ENCODE measurements at places on chromosomes 6 and 20.

DNA sequence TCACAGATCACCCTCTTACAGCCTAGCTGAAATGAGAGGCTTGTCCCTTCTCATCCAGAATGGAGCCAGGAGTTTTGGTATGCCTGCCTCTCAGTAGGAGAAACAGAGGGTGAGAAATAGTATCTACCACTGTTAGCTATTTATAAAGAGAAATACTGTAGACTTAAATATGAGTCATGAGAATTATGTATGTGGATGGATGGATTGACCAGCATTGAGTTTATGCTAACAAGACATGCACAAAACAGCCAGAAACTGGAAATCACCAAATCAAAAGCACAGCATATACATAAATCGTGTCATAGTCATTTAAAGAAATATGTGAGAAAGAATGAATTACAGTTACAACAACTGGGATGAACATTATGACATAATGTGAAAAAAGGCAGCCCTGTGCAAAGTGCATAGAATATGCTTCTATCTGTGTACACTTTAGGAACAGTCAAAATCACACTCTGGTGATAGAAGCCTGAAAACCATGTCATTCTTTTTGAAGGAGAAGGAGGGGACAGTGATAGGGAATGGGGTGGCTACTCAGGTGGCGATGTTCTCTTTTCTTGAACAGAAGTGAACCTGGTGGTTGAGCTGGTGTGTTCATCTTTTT is 79.8 kb upstream of the KIF25 start:
- H3K4me1 ChIP-seq = no peaks in the 10 kb centered on the region
- no peak overlapping the region for H3K27ac ChIP-seq
- no peak for DNase-seq
- peaks cover 38% of the 10 kb centered on the region for H3K36me3 ChIP-seq
- H3K27me3 ChIP-seq = no peaks in the 10 kb centered on the region

DNA sequence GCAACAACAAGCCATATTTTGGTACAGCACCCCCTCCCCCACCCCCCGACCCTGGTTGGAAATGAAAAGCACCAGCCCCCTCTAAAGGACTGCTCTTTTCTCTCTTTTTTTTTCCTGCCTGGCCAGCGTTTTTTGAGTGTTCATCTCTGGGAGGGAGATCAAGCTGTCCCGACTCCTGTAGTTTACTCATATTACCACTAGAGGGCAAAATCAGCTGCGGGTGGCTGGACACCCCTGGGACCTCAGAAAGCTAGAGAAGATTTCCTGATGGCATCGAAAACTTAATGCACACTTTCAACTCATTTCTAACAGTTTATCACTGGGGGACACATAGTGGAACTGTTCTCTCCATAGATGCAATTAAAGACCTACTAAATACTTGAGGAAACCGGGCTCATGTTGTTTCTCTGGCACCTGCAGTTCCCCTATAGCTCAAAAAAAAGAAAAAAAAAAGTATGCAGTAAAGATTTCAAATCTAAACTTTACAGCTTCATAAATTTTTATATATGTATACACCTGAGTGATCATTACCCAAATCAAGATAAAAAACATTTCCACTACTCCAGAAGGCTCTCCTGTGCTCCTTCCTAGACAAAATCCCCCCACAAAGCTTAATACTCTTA is 24.4 kb downstream of the CNBD2 start:
- H3K36me3 ChIP-seq = no peaks in the 10 kb centered on the region
- DNase-seq = peak; percentile 79
- no peak overlapping the region for H3K27ac ChIP-seq
- peaks cover 6% of the 10 kb centered on the region for H3K4me1 ChIP-seq
- H3K27me3 ChIP-seq = no peaks in the 10 kb centered on the region

DNA sequence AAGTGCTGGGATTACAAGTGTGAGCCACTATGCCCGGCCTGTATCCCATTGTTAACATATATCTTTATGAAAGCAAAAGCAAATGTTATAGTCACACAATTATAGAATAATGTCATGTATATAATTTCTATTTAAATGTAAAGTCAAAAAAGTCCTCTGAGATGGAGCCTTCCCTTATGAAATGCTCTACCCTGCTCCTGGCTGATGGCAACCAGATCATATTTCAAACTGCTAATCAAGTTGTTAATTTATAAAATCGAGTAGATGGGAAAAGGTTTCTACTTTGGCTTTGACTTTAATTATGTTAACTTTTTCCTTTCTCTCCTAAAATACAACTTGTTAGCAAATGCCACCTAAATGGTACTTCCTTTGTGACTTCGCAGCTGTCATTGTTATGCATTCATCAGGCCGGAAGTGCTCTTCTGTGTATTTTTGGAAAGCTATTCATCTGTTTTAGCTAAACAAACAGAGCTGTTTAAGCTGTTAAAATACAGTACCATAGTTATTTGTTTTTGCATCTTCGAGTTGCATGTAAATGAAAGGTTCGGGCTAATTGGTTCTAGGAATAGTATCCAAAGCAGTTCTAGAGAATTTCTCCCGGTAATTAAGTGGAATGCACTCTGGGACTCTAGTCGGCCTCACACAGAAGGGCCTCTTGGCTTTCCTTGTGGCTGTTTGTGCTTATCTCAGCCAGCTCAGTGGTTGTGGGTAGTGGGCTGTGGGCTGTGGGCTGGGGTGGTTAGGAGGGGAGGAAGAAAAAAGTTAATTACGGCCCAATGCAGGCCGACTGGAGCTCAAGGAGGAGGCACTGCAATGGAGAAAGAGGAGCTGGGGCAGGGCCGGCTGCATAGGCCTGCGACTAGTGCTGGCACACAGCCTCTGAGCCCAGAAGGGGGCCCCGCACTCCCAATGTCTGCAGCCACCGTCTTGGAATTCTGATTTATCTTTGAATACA is 34.8 kb downstream of the SLC35D3 start:
- H3K4me3 ChIP-seq = no peak overlapping the region
- peaks cover 4% of the 10 kb centered on the region for H3K27me3 ChIP-seq
- H3K36me3 ChIP-seq = no peaks in the 10 kb centered on the region
- H3K4me1 ChIP-seq = no peaks in the 10 kb centered on the region

- H3K27me3 ChIP-seq = no peaks in the 10 kb centered on the region
- no peak overlapping the region for H3K27ac ChIP-seq
- no peak for DNase-seq
- no peaks in the 10 kb centered on the region for H3K36me3 ChIP-seq
- H3K4me1 ChIP-seq = no peaks in the 10 kb centered on the region
Observed at GRCh38 chr6:46525583-46525982, 34.3 kb upstream of the RCAN2 start.

GRCh38 chr20:62112368-62112767 is 9.9 kb upstream of the LSM14B start:
- H3K4me3 ChIP-seq = peak overlapping the region; percentile 7
- DNase-seq = no peak

DNA sequence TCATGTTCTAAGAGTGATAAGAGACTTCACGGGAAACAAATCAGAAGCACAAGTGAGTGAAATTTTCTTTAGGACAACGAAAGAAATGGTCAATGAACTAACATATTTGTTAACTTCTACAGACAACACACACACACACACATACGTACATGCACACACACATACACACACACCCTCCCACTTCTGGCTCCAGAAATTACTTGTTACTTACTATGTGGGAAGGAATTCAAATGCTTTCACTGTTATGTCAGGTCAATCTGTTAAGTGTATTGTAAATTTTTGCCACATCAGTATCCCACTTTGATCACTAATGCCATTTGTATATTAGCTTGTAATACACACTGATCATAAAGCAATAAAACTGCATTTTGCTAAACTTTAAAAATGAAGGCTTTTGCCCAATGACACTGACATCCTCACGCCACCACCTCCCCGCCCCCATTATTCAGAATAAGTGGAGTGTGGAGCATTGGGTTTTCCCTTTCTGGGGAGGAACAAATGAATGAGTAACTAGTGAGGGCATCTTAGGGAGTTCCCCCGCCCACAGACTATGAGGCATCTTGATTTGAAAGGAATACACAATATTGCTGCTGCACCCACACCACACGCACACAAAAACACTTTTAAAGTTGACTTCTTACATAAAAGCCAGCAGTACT is 76.2 kb downstream of the ATXN1 start:
- peak overlapping the region; percentile 82 for H3K27ac ChIP-seq
- no peak for DNase-seq
- H3K27me3 ChIP-seq = no peaks in the 10 kb centered on the region
- no peak overlapping the region for H3K4me3 ChIP-seq
- H3K4me1 ChIP-seq = peaks cover 28% of the 10 kb centered on the region

GRCh38 chr6:41555326-41556300 is 9.4 kb downstream of the FOXP4 start:
- H3K36me3 ChIP-seq = no peaks in the 10 kb centered on the region
- H3K4me3 ChIP-seq = no peak overlapping the region
- no peak for DNase-seq
- H3K27ac ChIP-seq = no peak overlapping the region
- H3K4me1 ChIP-seq = peaks cover 9% of the 10 kb centered on the region

- H3K4me1 ChIP-seq = peaks cover 3% of the 10 kb centered on the region
- H3K27me3 ChIP-seq = no peaks in the 10 kb centered on the region
- H3K27ac ChIP-seq = no peak overlapping the region
Observed at GRCh38 chr6:44470746-44471145, 83.2 kb downstream of the CDC5L start.

- no peak overlapping the region for H3K27ac ChIP-seq
- no peaks in the 10 kb centered on the region for H3K27me3 ChIP-seq
- no peak overlapping the region for H3K4me3 ChIP-seq
- H3K4me1 ChIP-seq = peaks cover 15% of the 10 kb centered on the region
Observed at GRCh38 chr6:132132924-132133639, 181.9 kb upstream of the CCN2 start.

DNA sequence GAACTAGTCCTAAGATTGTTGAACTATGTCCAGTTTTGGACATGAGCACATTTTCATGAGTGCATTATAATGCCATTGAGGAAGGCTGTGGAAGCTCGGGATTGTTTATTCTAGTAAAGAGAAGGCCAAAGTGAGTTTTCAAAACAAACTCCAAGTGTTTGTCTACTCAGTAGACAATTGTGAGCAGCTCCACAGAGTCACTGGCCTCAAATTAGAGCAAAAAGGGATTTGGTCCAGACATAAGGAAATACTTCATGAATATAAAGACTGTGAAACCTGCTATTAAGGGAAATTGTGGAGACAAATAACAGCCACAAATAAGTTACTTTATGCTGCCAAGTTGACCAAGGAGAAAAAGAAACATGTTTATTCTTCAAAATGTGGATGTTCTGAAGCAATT is 42.6 kb upstream of the PREP start:
- no peaks in the 10 kb centered on the region for H3K36me3 ChIP-seq
- no peaks in the 10 kb centered on the region for H3K4me1 ChIP-seq
- DNase-seq = no peak
- no peak overlapping the region for H3K4me3 ChIP-seq

- H3K27me3 ChIP-seq = no peaks in the 10 kb centered on the region
- H3K4me1 ChIP-seq = no peaks in the 10 kb centered on the region
- H3K36me3 ChIP-seq = peaks cover 11% of the 10 kb centered on the region
- no peak overlapping the region for H3K4me3 ChIP-seq
- no peak overlapping the region for H3K27ac ChIP-seq
- no peak for DNase-seq
Observed at GRCh38 chr6:158104696-158105095, 63.4 kb downstream of the SERAC1 start.

DNA sequence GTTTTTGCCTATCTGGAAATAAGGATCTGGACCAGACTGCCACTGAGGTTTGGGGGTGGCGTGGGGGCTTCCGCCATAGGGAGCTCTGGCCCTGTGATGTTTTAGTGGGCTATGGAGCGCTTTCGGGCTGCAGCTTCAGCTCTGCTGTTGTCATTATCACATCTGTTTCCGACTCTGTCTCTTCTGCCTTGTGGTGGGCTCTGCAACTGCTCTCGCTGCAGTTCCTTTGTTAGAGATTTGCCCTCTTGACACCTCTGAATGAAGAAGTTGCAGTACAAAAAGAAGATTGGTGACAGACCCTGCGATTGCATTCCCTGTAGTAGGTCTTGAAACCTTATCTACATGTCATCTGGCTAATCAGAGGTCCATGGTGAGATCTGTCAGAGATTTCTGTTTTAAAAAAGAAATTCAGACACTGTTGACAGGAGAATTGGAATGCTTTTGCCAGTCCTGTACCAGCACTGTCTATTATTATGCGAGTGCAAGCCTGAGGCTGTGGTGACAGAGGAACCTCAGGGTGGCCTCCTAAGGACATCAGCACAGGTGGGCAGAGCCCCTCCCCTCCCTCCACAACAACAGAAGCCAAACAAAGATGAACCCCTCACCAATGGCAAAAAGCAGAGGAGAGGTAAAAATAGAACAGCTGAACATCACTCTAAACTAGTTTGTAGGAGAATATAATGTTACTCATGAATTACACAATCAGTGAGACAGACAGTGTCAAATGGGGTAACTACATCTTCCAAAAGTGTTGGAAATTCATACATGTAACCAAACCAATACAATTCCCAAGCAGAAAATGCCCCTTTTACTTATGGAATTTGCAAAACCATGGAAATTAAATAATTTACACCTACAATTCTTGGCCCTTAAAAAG is 63.5 kb upstream of the DEFB112 start:
- H3K27me3 ChIP-seq = no peaks in the 10 kb centered on the region
- no peak overlapping the region for H3K4me3 ChIP-seq
- H3K36me3 ChIP-seq = no peaks in the 10 kb centered on the region
- no peak overlapping the region for H3K27ac ChIP-seq

All from spleen (tissue), 13 donors.